Activated CD4-positive, alpha-beta T cell treated with anti-CD3 and anti-CD28 coated beads for 48 hours (primary cell): ENCODE measurements at places on chromosomes 2 and 18.

GRCh38 chr2:33681364-33681757, 82.3 kb upstream of the FAM98A start:
- DNase-seq = no peak

DNA sequence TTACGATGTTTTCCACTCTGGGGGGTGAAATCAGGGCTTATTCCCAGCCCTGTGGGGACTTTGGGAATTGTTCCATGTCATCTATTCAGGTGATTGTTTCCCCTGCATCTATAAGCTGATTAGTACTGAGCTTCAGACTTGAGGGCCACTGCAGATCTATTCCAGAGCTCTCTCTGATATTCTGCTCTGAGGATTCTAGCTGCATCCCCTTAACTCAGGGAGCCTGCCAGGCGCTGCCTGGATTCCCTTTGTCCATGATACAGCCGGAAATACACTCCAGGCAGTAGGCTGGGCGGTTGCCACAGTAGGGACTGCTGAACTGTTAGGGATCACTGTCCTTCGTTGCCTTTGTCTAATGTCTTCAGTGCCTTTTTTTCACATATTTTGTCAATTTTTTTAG, 31.3 kb downstream of the PTRHD1 start:
- no peak for DNase-seq

GRCh38 chr18:8868779-8869415, 163.5 kb downstream of the MTCL1 start:
- no peak for DNase-seq

DNA sequence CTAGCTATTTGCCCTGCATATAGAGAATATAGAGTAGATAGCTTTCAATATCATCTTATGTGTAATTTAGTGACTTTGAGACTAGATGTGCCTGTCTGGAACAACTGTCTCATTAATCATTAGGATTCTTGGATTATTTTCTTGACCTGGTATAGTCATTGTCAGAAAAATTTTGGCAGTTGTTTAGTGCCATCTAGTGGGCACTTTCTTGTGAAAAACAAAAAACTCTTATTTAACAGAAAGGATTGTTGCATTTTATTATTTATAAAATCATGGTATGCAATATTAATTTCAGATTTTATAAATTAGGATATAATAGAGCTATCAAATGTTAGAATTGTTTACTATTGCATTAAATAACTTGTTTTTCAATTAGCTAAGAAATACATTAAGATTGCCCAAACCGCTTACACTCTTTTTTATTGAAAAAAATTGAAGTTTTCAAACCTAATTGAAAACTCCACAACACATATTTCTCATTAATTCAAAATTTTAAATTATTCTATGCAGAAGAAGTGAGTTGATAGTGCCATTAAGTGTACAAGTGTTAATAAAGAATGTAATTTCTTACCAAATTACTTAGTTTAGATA, 80.3 kb downstream of the DYNAP start:
- DNase-seq = no peak

DNA sequence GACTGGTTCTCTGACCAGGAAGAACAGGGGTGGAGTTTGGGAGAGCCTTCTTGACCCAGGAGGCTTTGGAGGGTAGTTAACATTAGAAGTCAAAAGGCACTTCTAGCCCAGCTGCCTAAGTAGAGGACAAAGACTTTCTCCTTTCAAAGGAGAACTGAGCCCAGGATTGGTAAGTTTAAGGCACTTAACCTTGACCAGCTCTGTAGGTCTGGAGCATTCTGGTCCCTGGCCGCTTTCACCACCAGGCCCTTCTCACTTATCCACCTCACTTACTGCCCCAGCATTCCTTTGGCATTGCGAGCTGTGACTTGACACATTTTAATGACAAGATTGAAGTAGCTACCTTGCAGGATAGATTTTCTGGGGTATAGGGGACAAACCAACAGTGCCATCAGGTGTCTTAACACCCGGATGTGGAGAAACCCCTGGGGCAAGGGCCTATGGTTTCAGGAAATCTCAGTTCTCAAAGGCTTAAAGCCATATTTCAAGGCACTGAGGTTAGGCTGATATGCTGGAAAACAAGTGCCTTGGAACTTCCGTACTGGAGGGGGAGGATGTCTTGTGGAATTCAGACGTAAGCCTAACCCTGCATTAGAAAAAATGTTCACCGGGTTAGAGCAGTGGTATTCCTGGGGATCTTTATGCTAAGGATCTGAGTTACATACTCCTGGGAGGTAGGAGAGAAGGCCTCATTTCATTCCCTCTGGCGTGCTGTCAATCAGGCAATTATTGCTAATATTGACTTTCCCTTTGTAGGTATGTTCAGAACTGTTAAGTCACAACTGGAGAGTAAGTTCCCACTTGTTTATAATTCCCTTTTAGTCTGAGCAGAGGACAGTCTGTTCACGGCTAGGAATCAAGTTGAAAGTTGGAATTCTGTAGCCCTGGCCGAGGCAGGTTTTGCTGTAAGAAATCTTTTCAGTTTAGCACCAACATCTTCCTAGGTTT, 4.3 kb downstream of the C2orf68 start:
- DNase-seq = no peak

DNA sequence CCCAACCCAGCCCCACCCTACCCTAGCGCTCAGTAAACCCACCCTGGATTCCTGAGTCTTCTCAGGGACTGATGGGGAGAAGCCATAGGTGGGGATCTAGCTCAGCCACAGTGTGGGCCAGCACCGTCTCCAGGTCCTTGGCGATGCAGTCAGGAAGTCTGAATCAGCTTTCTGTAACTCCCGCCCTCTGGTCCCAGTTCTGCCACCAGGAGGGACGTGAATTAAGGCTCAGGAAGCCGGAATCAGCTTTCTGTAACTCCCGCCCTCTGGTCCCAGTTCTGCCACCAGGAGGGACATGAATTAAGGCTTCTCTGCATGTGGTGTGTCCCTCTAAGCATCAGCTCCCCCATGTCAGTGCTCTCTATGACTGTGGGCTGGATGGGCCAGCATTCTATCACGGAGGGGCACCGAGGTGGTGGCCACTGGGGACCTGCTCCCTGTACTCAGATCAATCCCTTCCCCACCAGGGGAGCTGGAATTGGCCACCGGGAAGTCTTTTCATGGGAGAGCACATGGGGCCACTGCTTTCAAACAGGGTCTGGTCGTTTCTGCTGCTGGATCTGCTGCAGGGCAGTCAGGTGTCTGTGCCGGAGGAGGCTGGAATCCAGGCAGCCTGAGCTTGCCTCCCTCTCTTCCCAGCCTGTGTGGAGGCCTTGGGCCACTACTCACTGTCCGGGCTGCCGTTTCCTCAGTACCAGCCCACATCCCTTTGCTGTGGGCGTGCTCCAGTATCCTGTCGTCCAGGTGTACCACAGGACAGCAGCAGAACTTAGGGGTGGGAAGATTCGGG, 24.7 kb downstream of the ASB18 start:
- no peak for DNase-seq

- DNase-seq = no peak
Measured at GRCh38 chr2:196075196-196075595, 6.6 kb upstream of the DNAH7 start.

- DNase-seq = no peak
Measured at GRCh38 chr2:1796232-1796930, 52.1 kb upstream of the PXDN start.

- no peak for DNase-seq
Measured at GRCh38 chr2:217125014-217125413, 265.1 kb upstream of the TNP1 start.
